ENCODE measurements at places on chromosomes 1 and 21.
A peak's percentile ranks its signal among the peaks of the same experiment; 100 is the strongest.

DNA sequence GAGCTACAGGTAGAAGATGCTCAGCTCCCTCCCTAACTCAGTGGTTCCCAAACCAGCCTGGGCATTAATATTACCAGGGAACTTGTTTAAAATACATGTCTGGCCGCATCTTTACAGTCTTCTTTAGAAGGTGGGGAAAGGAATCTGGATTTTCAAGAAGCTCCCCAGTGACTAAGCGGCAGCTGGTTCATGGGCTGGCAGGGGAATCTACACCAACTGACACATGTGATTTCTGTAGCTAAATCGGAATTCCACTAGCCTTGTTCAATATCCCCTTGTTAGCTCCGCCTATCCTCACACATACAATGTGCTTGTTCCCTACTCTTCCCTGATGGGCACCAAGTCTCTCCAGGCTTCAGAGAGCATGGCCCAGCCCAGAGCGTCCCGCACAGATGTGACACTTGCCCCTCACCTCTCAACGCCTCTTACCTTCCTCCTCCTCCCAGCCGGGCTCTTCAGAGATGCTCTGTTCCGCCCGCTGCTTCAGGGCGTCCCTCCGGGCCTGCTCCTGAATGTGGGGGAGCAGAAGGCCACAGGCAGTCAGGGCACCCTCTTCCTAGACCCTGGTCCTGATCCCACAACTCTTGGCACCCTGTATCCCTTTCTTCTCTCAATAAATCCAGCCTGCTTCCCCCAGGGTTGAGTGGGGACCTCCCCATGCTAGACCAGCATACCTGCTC is 15.3 kb downstream of the TSSK3 start:
- no peak for DNase-seq

- no peak for DNase-seq
These were observed 16.8 kb downstream of the SLC19A2 start for GRCh38 chr1:169468982-169469381.

DNA sequence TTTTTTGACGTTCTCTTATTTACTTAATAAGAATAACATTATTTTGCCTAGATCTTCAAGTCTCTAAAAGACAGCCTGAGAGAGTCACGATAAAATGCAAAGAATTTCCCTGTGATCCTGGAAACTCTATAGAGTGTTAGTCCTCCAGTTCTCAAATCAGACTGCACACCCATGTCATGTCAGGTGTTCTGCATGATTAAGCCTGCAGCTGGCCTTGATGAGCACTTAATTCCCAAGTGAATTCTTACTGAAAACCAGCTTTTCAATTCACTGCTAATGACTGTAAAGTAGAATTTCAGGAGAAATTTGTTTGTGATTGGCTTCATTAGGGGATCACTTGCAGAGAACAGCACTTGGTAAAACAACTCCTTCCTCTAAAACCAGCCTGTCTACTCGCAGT is 41.9 kb downstream of the CHML start:
- DNase-seq, result no peak

DNA sequence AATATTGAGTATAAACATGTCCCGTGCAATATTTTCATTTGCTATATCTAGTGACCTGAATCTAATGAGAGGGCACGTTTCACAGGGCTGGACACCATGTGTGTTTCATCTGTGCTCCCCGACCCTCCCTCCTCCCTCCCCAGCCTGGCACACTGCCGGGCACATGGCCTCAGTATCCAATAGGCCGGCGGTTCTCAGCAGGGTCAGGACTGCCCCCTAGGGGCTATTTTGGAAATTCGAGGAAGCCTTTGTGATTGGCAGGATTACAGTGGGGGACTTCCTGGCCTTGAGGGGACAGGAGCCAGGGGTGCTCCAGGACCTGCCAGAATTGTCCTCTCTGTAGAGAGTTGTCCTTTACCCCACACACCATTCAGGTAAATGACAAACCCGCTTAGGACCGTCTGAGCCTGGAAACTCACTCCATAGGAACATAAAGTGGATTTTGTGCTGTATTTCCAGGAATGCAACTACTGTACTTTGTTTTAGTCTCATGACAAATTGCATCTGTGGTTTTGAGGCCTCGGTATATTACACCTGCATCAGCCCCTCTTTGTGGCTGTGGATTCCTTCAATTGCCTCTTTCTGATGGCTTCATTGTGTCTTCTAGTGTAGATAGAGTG is 109.5 kb upstream of the SIM2 start:
- DNase-seq, result peak; percentile 68

DNA sequence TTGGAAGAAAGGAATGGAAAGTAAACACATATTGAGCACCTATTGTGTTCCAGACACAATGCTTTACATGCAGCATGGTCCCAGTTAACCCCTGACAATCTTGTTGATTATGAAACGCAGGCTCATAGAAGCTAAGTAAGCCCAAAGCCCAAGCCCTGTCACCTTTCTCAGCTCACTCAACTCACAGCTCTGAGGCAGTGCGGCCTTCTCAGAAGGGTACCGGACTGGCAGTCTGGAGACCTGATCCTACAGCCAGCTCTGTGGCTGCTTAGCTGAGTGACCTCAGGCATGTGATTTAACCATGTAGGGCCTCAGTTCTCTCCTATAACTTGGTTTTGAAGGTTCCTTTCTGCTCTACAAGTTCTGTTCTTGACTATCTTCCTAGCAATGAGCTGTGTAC is 464 bp upstream of the RNASEL start:
- DNase-seq, result no peak

DNA sequence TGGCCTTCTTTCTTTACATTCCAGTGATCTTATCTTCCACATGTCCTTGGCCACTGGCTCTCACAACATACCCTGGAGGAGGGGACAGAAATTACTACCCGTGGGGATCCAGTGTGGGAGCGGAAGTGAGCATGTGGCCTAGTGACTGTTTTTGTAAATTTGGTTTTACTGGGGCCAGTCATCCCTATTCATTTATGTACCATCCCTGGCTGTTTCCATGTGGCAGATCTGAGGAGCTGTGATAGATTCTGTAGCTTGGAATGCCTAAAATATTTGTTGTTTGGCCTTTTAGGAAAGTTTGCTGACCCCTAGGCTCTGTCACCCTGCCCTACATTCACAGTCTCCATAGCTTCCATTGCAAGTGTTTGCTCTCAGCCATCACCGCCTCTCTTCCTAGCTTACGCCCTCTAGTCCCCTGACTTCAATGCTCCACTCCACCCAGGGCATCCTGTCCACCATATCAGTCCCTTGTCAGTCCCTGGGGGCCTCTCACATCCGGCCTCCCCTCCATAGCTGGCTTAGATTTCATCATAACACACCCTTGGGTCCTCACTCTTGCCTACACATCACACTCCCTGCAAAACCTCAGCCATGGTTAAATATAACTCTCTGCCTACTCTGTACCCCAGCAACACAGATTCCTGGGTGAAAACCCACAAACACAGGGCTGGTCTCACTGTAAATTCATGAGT is 25.8 kb downstream of the DHCR24 start:
- DNase-seq, result no peak

- no peak for DNase-seq
These were observed 2.9 kb downstream of the TATDN3 start for GRCh38 chr1:212794561-212795014.

- no peak for DNase-seq
These were observed 34.1 kb downstream of the PDPN start for GRCh38 chr1:13617773-13618172.
